HepG2 (cell line): ENCODE measurements at places on chromosomes 3 and 15.

GRCh38 chr3:15693355-15693754 lies 91.8 kb downstream of the BTD start:
- no peak for DNase-seq

GRCh38 chr3:49872801-49873281 lies 3.1 kb upstream of the CAMKV start:
- no peak for DNase-seq

DNA sequence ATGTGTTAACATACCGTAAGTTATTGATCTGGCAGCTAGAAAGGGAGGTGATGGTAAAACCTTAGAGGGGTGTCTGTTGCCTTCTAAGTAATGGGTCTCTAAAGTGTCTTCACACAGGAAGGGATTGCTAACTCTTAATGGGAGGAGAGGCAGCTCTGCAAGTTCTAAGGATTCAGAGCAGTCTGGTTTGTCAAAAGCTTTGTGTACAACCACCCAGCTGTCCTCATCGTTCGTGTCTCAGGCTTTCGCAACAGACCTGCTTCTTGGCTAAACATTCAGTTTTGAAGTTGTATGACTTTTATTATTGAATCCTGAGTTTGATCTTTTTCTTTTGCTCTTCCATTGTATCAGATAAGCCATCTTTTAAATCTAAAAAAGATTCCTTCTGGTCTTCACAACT lies 404.9 kb downstream of the SQOR start:
- DNase-seq = no peak

GRCh38 chr3:188151438-188151837 lies 2.5 kb upstream of the LPP start:
- no peak for DNase-seq

DNA sequence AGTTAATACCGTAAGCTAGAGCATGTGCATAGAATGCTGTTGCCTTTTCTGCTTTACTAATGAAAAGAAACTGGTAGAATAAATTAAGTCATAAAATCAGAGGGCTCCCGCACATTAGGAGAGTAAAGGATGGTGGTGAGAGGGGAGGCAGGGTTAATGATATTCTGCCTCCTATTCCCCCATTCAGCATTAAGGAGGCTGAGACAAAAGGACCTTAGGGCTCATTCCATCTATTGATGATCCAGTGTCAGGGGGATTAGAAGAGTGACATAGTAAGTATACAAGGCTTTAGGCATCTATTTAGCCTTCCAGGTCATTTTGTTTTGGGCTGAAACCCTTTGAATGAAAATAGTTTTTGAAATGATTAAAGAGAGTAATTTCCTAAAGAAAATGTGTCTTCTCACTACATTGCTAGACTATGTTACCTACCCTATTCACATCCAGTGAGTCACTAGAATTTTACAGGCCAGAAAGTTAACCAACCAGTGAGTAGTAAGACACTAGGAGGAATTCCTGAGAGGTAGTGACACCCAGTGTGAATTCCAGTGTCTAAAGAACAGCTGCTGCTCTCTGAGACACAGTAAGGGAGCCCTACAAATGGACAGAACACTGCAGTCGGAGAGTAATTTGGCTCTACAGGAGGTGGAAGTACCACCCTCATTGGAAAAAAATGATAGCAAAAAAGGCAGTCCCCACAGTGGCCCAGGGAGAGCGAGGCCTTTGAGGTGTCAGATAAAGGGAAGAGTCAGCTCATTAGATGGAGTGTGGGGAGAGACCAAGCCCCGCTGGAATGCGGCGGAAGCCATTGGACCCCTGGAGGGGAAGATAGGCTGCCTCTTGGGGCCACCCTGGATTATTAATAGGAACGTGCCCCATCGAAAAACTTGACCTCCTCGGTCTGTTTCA lies 67.6 kb downstream of the TUSC7 start:
- no peak for DNase-seq

DNA sequence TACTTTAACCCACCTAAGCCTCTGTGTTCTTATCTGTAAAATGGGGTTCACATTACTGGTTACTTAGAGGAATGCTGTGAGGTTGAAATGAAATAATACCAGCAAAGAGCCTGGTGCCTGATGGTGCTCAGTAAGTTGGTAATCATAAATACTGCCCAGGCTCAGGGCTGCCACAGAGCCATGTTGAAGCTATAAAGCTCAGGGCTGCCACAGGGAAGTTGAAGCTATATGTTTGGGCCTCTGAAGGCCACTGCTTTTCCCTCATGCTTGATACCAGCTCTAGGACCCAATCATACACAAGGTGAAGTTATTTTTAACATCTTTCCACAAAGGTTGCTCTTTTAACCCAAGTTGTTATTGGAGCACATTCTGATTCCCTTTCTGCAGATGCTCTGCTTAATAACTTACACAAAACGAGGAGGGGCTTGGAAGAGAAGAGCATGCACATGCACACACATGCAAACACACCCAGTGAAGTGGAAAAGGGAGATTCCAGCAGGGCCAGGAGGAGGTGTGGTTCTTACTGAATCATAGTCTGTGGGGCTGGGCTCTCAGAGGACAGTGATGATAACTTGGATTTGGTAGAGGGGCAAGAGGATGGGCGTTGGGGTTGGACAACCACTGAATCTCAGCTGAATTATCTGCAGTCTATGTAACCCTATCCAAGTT lies 17.4 kb downstream of the PARP14 start:
- no peak for DNase-seq

GRCh38 chr3:53234130-53234840 lies 21.5 kb downstream of the TKT start:
- DNase-seq = no peak

DNA sequence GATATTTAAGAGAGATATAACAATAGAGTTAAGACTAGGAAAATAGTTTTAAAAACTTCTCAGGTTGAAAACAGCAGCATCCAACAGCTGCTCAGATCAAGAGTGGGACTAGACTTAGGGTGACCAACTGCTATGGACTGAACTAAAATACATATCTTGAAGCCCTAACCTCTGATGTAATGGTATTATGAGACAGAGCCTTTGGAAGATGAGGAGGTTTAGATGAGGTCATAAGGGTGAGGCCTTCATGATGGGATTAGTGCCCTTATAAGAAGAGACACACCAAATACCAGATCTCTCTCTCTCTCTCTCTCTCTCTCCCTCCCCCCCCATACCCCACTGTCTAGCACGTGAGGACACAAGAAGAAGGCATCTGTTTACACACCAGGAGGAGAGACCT lies 37.4 kb upstream of the GALNT15 start:
- DNase-seq = no peak

GRCh38 chr3:10006762-10007090 lies 19.5 kb upstream of the FANCD2 start:
- DNase-seq = no peak

GRCh38 chr3:102057781-102058421 lies 208.6 kb downstream of the NFKBIZ start:
- no peak for DNase-seq
